Activated effector memory CD4-positive, alpha-beta T cell treated with anti-CD3 and anti-CD28 coated beads, Interleukin-2, amount 50 U/mL, for 16 hours (primary cell): ENCODE measurements at places on chromosomes 11 and 22.

DNA sequence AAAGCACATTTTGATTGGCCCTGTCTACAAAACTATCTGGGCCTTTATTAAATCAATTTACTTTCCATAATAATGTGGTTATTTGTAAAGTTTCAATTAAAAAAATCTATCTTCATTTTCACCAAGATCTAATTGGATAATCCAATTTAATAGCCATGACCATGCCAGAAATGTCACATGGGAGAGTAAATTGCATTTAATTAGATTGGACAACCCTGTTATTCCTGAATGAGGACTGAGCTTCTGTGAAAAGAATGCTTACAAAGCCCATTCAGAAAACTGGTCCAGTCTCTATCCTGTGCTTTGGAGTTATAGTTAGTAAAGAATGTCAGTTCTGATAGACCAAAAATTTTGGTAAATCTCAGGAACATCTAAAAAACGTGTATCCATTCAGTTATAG, 541.9 kb upstream of the ANO5 start:
- no peak for DNase-seq

GRCh38 chr11:68956142-68956541, 24.6 kb downstream of the MRGPRD start:
- DNase-seq: no peak

DNA sequence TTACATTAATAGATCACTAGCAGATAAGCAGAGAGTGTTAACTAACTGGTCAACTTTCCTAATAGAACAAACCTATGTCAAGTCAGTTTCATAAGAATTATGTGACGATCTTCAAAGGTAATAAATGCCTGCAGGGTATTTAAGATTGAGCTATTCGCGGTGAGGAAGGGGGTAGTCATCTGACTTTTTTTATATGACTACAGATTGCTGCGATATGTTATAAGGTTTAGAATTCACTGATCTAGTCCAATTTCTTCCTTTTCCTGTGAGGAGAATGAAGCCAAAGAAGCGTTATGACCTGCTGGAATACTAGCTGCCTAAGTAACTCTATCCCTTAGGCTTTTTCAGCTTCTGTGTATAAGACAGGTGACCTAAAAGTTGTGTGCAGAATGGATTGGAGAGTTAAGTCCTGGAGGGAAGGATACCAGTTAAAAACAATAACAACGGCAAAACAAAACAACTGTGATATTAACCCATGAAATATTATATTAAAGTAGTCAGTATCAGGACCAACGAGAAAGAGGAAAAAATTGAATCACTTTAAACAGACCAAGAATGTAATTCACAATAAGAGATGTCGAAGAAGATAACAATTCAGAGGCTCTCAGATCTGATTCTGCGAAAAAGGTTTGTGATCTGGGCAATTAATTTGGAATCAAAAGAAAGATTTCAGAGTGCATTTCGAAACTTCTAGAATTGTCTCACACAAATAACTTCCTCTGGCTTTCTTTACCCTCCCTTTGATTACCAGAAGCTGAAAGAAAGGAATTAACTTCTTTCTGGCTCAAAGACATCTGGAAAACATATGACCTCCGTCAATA, 630 bp downstream of the CASP4 start:
- no peak for DNase-seq

- peak; percentile 38 for DNase-seq
Measured at GRCh38 chr22:49212466-49212865, 615.2 kb downstream of the BRD1 start.

- no peak for DNase-seq
Measured at GRCh38 chr11:103887001-103887658, 149.3 kb upstream of the DDI1 start.
